ENCODE measurements at places on chromosomes 3 and 15.

GRCh38 chr3:18778598-18778997 is 353.5 kb upstream of the SATB1 start:
- DNase-seq: no peak

GRCh38 chr3:12155828-12156227 is 2.9 kb downstream of the TIMP4 start:
- DNase-seq: peak; percentile 71

DNA sequence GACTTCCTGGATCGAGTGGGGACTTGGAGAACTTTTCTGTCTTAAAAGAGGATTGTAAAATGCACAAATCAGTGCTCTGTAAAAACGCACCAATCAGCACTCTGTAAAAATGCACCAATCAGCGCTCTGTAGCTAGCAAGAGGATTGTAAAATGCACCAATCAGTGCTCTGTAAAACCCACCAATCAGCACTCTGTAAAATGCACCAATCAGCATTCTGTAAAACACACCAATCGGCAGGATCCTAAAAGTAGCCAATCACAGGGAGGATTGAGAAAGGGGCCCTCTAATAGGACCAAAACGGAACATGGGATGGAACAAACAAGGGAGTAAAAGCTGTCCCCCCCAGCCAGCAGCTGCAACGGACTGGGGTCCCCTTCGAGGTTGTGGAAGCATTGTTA is 587.4 kb upstream of the ALCAM start:
- DNase-seq: no peak

DNA sequence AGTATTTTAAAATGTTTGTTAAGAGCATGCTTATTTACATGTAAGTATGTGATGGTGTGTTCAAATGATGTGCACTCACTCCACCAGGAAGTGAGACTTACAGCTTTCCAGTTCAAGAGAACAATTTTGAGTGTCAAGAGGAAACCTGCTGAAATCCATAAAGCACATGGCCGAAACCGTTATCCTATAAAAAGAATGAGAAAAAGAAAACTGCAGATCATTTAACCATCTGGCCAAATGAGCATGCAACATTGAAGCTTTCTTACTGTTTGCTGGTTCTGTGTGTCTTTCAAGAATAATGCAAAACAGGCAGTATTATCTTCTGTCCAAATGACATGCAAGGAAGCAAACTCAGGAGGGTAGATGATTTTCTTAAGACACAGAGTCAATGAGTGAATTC is 26.3 kb downstream of the GABRR3 start:
- no peak for DNase-seq

DNA sequence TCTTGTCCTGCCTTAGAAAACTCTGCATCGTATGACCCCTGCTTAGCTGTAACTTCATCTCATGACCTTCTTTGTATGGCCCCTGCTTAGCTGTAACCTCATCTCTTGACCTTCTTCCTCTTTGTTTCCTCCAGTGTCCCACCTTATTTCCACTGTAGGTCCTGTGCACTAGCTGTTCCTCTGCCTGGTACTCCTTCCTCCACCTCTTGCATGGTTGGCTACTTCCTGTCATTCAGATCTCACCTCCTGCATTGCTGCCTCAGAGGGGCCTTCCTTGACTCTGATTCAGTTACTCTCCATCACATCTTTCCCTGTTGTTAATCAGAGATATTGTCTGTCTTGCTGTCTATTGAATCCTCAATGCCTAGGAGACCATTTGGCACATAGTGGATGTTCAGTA is 63.2 kb downstream of the PDE8A start:
- no peak for DNase-seq

GRCh38 chr3:53583161-53583690 is 88.8 kb downstream of the CACNA1D start:
- DNase-seq: no peak

DNA sequence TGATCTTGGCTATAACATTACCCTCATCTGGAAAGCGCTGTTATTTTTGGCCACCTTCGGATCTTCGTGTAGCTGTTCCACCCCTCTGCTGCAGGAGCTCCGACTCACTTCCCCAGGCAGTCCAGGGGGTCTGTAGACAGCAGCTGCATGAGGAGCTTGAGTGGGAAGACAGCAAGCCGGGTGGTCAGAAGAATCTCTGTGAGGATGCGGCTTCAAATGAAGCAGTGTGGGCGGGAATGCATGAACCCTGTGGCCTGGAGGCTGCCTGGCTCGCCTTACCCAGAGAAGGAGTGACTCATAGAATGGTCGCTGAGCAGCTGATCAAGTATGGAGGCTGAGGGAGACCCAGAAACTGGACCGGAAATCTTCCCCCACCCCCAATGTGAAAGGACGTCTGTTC is 45.2 kb upstream of the NR2F2 start:
- DNase-seq: peak; percentile 77

DNA sequence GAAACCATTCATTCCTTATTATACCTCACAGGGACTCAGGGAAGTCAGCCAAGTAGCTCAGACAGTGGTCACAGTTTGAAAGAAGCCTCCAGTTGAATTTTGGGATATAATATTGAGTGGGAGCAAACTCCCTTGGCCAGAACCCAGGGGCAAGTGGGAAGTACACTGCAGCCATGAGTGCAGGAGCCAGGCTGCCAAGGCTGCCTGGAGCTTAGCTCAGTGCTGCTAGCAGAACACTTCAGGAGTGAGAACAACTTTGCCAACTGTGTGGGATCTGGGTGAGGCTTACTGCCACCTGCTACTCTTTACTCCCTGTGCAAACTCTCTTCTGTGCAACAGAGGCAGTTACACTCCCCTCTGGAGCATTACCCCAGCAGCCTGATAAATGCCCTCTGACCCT is 4.6 kb downstream of the OR5K3 start:
- no peak for DNase-seq

- DNase-seq: no peak
These were observed 20.9 kb downstream of the SYN2 start for GRCh38 chr3:12024959-12025570.

DNA sequence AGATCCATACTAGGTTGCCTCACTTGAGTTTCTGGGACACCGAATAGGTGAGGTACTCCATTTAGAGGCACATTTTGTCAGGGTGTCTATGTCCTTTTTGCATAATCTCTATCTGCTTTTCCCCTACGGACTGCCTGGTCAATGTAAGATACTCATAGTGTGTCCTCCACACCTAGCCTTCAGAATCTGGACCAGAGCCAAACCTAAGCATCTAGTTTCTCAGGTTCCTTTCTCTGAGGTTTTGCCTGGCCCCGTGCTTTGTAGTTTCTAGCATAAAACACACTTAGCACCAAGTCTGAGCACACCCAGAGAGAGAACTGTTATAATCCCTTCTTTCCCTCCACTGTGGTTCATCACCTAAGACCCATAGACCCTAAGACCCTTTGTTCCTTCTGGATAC is 105.9 kb upstream of the MLF1 start:
- DNase-seq: no peak

GRCh38 chr3:52017586-52017985 is 21.9 kb upstream of the RPL29 start:
- DNase-seq: no peak

GRCh38 chr3:142857056-142857455 is 31.8 kb downstream of the PCOLCE2 start:
- no peak for DNase-seq

DNA sequence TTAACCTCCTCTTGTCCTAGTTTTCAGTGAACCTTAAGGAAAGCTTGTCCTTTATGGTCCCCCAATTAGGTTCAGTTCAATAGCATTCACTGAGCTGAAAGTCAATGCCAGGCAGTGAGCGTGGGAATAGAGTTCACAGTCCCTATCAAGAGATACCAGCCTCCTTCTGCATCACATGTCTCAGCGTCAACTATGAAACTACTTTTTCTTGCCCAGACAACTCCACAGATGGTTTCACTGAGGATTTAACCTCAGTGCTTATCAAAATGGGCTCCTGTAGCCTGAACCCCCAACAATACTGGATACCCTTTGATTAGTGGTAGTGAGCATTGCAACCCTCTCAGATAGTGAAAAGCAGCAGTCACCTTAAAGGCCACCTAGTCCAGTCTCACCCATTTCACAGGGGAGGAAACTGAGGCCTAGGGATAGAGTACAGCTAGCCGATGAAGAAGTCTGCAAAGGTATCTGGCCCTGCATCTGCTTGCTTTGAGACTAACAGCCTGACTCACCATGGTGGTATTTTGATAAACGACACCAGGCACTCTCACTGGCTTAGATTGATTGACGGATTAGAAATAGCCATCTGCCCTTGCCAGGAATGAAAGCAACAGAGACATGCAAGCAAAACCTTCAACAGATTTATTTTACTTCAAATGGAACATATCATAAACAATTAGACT is 1.6 kb upstream of the UBA3 start:
- peak; percentile 18 for DNase-seq

DNA sequence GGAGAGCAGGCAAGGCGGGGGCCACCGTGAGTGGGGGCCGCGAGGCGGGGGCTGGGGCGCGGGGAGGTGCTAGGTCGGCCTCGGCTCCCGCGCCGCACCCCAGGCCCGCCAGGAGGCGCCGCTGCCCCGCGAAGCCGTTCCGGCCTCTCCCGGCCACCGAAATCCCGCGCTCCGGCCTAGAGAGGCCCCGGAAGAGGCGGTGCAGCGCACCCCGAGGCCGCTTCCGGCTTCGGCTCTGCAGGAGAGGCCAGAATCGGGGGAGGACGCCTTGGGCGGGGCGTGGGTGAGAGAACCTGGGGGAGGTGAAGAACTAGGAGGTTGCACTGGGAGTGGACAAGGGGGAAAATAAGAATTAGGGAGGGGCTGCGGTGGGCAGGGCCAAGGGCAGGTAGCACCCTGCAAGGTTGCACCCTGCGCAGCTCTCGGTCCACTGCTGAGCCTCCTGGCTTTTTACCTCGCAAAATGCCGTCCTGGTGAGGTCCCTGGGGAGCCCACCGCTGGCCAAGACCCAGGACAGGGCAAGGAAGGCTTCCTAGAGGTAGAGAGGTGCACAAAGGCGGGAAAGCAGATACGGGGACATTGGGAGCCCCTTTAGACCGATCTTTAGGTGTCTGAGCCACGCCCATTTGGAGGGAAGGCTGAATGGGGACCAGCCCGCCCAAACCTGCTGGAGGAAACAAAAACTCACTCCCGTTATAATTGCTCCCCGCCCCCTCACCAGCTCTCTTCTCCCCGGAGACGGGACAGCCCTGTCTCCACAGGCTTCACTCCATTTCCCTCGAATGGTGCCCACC is 8.4 kb upstream of the GNAI2 start:
- peak; percentile 97 for DNase-seq

GRCh38 chr3:55285156-55285555 is 201.9 kb downstream of the WNT5A start:
- DNase-seq: peak; percentile 61

- no peak for DNase-seq
These were observed 51.7 kb downstream of the GOLIM4 start for GRCh38 chr3:168044049-168044448.

- no peak for DNase-seq
These were observed 215.8 kb downstream of the RYR3 start for GRCh38 chr15:33526532-33526931.

DNA sequence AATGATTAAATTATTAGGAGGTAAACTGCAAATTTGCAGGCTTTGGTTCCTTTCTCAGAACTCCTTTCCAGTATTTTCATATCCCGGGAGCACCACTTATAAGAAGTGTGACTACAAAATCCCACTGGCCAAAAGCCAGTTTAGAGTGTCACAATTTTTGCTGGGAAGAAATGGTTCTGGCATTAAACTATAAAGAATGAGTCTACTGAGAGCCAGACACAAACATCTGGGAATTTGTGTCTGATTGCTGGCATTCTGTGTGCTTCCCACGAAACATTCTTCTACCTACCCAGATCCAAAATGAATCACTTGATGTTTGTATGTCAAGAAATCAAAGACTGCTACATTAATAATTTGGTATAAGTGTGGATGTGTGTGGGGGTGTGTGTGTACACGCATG is 82.8 kb downstream of the DUT start:
- DNase-seq: peak; percentile 79

DNA sequence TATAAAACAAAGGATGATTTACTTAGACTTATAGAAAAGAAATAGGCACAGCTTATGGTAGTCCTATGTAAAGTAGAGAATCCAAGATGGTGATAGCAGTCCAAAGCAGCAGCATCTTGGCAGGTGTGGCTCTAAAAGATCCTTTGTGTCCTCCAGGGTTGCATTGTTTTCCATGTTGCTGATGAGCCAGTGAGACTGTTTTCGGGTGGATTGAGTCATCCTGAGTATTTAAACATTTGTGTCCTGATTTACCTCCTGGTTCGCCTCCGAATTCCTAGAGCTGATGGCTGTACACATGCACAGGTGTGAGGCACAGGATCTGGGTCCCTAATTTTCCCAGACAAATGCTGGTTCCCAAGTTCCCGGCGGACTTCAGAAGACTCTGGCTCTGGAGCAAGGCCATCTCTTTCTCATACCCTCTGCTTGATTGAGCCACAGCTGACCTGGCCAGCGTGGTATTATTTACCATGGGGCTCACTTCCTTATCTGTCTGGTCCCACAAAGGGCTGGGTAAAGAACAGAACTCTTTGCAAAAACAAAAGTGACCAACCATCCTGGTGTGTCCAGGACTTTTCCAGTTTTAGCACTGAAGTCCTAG is 51.0 kb downstream of the ARNT2 start:
- peak; percentile 26 for DNase-seq

- no peak for DNase-seq
These were observed 194.9 kb downstream of the DPH6 start for GRCh38 chr15:35351059-35351458.

DNA sequence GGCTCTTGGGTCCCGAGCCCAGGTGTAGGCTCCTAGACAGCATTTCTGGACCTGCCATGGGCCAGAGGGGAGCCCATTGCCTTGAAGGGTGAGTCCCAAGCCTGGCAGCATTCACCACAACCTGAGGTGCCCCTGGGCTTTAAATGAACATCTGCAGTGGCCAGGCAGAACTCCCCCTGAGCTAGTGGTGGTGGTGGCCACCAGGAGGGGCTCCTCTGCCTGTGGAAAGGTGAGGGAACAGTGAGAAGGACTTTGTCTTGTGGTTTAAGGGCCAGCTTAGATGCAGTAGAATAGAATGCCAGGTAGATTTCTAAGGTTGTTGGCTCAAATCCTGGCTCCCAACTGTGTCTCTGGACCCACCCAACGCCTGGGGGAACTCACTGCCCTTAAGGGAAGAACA is 55.6 kb downstream of the CASR start:
- DNase-seq: no peak

- DNase-seq: peak; percentile 30
These were observed 64.2 kb upstream of the MME start for GRCh38 chr3:155015776-155016436.

DNA sequence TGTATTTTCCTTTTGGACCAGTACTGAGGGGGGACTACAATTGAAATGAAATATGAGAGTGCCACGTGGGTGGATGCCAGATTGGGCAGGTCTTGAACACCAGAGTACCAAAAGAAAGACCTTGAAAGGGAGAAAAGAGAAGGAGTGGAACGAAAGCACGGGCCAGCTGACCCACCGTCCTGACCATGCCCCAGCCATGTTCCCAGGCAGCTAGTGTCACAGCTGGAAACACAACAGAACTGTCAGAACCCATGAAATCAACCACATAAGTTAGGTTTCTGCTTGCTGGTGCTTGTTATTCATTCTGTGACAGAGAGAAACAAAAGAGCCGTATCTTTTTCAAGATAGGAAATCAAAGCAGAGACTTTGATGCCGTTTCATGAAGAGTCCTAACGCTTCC is 268.8 kb downstream of the MEX3B start:
- DNase-seq: no peak

GRCh38 chr3:30934208-30934550 is 39.7 kb upstream of the GADL1 start:
- peak; percentile 57 for DNase-seq

All from adipocyte (in vitro differentiated cells).